Activated CD4-positive, alpha-beta T cell treated with anti-CD3 and anti-CD28 coated beads, Interleukin-2, amount 50 U/mL, for 24 hours (primary cell): ENCODE measurements at places on chromosomes 7 and 10.

DNA sequence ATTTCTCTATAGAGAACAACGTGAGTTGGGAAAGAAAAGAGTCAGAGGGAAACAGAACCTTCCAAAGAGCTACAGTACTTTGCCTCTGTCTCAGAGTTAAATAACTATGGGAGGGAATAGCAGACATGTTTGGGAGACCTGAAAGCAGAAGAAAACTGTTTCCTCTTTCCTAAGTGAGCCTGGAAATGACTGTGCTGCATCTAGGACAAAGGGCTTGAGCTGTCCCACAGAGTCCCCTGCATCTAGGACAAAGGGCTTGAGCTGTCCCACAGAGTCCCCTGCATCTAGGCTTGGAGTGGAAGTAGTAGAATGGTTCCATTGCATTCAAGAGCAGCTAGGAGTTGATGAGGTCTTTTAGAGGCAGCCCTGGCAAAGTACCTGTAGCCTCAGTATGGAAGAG lies 149.7 kb downstream of the DKK1 start:
- no peak for DNase-seq

- DNase-seq = peak; percentile 54
These were observed 26.1 kb downstream of the FAM53B start for GRCh38 chr10:124717911-124718741.

- DNase-seq = peak; percentile 30
These were observed 40.5 kb upstream of the SLF2 start for GRCh38 chr10:100872034-100872791.

GRCh38 chr10:126422567-126422966 lies 34.3 kb upstream of the ADAM12 start:
- no peak for DNase-seq

- no peak for DNase-seq
These were observed 5.2 kb downstream of the IKZF1 start for GRCh38 chr7:50309721-50310120.
